ENCODE measurements at places on chromosomes 6 and 20.

DNA sequence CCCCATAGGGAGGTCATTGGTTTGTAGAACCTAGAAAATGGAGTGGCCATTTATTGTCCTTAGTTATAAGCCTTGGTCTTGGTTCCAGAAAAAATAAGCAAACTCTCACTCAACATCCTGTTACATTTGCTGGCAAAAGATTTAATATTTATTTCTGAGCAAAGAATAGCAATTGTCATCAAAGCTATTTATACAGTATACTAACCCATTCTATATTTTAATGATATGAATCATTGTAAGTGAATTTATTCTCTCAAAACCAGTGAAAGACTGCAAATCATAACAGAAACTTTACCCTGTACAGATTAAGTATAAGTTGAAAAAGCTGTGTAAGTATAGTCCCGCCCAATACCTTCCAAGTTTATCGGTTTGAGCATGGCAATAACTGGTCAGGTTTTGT is 364.4 kb downstream of the CD109 start:
- DNase-seq, result no peak

GRCh38 chr6:15400572-15401004 is 154.7 kb downstream of the JARID2 start:
- no peak for DNase-seq

DNA sequence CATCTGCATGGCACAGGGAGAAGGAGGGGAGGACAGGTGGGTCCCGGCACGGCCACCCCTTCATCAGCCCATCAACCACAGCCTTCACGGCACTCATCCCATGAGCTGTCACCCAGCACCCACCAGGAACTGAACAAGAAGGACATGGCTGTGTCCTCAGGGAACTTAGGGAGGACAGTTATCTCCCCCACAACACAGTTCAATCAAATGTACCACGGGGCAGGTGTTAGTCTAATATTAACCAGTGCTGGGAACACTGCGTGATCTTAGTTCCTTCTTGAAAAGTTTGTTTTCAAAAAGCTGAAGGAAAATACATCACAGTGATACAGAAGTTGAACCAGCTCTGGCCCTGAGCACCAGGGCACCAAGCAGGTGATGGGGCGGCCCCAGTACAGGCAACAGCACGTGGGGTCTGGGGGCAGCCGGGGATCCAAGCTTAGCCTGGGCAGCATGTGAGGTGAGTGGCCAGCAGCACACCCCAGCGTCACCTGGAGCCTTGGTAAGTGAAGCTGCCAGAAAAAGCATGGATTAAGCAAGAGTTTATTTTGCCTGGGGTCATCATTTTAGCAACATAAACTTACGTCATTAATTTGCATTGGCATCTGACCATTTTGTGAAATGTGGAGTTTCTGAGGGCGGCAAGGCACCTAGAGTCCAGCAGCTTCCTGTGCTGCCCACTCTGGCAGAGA is 35.5 kb upstream of the AFDN start:
- no peak for DNase-seq

- peak; percentile 59 for DNase-seq
Observed at GRCh38 chr6:137799950-137800568, 67.0 kb upstream of the TNFAIP3 start.

GRCh38 chr6:82249381-82250253 is 2.1 kb upstream of the IBTK start:
- no peak for DNase-seq

DNA sequence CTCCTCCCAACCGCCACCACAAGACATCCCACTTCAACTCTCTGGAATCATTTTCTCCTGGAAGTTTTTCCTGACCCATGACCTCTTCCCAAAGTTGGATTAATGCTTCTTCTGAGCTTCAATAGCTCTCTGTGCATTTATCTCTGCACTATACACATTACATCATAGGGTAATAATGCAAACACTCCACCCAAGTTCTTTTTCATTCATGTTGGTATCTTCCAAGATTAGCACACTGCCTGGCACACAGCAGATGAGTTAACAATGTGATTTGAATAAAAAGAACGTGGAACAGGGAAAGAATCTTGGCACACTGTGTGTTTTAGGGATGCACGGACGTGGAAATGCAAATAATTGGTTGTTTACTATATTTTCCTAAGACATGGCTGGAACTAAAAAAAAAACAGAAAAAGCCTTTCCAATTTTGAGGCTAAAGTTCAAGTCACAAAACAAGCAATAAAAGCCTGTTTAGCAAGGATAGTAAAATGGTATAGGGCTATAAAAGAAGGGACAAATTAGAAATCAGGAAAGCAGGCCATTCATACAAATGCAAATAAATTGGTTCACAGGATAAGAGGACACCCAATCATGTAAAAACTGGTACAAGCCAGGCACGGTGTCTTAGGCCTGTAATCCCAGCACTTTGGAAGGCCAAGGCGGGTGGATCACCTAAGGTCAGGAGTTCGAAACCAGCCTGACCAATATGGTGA is 1.6 kb upstream of the FAM135A start:
- DNase-seq, result no peak

- no peak for DNase-seq
Observed at GRCh38 chr6:150129616-150130505, 13.0 kb upstream of the PPP1R14C start.

DNA sequence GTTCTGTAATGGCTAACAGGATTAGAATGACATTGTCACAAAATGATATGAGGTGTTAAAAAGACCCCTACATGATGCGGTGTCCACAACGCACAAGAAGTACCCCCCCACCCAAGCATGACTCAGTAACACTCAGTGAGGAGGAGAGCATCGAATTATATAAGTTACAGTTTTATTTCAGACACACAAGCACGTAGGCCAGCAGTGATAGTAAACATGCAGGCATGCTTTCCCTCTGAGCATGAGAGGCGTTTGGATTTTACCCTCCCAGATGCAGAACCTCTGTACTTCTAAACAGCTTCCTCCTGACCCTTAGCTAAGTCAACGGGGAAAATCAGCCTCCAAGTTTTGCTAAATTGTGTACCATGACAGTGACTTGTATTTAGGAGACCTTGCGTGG is 23.9 kb downstream of the GNAS start:
- no peak for DNase-seq

DNA sequence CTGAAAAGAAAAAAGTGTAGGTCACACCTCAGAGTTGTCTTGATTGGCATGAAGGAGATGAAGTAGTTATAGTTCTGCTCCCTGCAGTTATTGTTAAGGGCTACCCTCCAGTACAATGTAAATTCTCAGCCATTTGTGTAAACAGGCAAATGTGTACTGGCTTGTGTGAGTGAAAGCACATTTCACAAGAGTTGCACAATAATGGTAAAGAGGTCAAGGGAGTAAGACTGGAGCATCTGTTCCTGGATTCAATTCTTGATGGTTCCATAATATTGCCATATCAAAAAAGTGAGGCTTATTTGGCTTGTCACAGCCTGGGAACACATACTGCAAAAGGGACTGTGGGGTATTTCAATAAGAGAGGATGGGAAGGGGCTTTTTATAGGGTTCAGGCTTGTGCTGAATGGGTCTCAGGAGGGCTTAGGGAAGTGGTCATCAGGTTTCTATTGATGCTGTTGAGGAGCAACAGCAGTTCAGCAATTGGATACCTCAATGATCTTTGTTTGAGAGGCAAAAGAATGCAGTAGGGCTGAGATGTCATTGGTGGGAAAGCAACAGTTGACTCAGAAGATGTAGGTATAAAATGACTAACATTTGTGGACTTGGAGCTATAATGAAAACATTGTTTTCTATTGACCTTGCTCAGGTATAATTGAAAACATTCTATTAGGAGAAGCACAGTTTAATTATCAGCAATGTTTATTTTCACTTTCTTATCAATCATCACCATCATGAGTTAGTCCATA is 402.6 kb downstream of the BCKDHB start:
- no peak for DNase-seq

DNA sequence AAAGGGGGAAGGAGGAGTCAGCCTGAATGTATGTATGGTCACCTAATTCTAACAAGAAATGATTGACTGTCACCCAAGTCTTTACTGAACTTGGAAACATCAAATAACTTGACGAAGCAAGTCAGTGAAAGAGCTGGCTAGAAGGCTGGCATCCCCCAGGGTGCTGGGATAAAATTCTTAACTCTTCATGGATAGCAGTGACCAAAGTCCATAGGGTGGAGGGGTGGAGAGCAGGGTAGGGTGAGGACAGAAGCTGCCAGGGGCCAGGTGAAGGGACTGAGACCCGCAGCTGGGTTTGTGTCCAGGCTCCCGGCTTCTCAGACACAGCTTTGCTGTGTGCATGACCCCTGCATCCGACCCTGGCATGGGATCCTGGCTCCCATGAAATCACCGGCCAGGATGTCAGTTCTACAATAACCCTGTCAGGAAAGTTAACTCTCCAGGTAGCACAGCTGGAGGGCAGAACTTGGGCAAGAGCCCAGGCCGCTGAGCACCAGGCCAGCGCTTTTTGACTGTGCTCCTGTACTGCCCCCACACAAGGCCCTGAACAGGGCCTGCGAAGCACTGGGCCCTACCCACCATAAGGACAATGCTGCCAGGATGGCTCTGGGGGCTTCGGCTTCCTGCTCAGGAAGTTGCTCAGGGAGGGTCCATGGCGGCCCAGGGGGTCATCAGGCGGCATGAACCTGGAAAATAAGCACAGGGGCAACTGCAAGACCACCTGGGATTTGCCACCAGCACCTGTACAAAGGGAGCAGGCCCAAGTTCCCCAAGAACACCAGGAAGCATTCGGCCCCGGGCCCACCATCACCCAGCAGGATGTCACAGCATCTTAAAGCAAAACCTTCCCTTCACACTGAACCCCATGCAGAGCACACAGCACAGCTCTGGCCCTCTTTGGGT is 32.5 kb downstream of the ZC3H12D start:
- no peak for DNase-seq

DNA sequence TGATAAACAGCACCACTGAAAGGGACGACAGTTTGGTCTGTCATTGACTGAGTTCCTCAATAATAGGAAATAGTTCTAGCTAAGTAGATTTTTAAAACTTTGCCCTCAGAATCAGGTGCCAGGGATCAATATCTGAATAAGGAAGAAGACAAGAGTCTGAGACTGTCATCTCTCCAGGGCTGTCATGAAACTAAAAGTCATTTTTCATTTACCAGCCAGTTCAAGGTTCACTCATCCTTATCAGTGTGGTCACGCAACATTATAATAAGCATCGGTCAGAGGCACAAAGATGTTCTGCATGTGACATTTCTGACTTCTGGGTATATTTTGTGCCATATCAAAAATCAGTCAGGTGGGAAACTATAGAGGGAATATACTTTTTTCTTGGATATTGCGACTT is 52.5 kb upstream of the E2F3 start:
- DNase-seq, result no peak

GRCh38 chr6:14584450-14584849 is 466.9 kb downstream of the CD83 start:
- no peak for DNase-seq

- no peak for DNase-seq
Observed at GRCh38 chr20:10297684-10298240, 79.1 kb downstream of the SNAP25 start.

DNA sequence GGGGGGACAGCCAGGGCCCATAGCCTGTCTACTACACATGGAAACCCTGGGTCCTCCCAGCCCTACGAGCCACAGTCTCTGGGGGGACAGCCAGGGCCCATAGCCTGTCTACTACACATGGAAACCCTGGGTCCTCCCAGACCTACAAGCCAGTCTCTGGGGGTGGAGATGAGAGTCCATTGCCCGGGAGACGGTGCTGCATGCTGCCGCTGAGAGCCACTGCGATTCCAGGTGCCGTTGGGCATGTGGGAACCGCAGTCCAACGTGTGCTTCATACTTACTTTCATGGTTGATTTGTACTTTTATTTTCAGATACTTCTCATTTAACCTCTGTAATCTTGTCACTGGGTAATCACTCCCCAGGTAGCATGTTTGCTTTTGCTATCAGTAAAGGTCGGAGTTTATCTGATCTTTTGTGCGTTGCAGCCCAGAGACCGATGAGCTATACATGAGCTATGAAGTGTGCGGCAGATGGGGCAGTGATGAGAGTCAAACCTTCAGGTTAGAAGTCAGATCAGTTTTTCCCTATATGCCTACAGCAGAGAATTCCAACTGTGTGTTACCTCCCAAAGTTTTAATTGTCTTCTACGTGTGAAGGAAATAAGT is 58.2 kb downstream of the SMOC2 start:
- DNase-seq, result no peak

DNA sequence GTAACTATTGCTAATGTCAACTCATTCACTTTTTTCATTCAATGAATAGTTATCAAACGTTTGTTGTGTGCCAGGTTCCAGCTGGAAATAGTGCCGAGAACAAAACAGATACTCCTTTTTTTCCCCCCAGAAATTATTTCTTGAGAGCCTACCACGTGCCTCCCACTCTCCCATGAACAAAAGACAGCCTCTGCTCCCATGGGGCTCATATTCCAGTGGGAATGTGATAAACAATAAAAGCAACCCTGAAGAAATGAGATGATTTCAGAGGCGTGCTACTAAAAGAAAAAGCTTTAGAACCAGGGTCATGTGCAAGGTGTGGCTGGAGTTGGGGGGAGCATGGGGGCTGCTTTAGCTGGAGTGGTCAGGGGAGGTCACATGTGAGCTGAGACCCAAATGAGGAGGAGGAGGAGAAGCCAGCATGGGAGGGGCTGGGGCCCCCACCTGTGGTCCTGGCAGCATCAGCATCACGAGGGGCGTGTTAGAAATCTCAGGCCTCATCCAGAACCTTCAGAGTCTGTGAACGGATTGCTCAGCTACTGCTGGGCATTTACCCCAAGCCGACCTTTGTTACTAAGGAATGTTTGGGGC is 157.4 kb downstream of the EYA2 start:
- DNase-seq, result no peak

- no peak for DNase-seq
Observed at GRCh38 chr6:55694148-55694547, 115.2 kb upstream of the HMGCLL1 start.

DNA sequence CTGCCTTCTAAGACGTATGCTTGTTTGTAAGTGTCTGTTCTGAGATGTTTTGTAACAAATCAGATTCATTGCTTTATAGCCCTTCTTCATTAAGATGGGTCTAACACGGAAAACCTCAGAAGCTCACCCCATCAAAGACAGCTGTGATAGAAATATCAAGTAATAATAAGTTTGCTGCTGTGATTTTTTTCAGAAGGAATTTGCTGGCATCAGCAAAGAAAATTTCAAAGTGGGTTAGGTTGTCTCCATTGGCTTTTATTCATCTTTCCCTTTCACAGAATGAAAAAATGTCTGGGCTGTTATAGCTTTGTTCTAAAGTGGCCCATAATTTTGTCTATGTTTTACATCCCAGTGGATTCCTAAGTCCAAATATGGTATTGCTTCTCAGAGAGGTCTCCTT is 81.4 kb downstream of the SLX4IP start:
- no peak for DNase-seq

DNA sequence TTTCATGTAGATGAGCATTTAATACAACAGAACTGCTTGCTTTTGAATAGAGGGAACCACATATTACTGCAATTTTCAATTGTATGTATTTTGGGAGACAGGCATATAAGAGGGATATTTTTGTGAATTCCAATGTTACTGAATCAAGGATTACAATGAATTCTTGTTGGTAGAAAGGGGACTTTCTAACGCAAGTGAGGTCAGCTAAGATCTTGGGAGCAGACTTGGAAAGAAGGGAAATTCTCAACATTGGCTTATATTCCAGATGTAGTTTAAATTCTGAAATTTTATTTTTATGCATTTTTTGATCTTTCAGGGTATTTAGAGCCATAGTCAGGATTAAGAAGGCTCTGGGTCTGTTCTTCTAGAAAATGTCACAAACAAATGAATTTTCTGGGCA is 43.3 kb upstream of the CTAGE9 start:
- DNase-seq, result no peak
